Chondrocyte (in vitro differentiated cells): ENCODE measurements at places on chromosomes 3 and 15. TPM values are rescaled to one million over a fixed set of nuclear protein-coding genes. Genes with fewer than 3 reads are reported as not detected.

- DNase-seq = peak; percentile 91
These were observed 13.2 kb upstream of the TMEM212 start for GRCh38 chr3:171829841-171830517.

GRCh38 chr3:66525771-66526170 is 24.9 kb upstream of the LRIG1 start:
- DNase-seq = no peak

- DNase-seq = no peak
These were observed 13.8 kb downstream of the FSD2 start for GRCh38 chr15:82792068-82792467.

The MYZAP gene
- 0.17 to 1.9 TPM in 2 of 3 replicates, not detected in the other for total RNA-seq
